ENCODE measurements at places on chromosomes 11 and 22.

- no peak for DNase-seq
These were observed 22.6 kb upstream of the ALDH3B2 start for GRCh38 chr11:67696998-67697397.

- peak; percentile 41 for DNase-seq
These were observed 55.7 kb downstream of the MYH9 start for GRCh38 chr22:36331912-36332622.

DNA sequence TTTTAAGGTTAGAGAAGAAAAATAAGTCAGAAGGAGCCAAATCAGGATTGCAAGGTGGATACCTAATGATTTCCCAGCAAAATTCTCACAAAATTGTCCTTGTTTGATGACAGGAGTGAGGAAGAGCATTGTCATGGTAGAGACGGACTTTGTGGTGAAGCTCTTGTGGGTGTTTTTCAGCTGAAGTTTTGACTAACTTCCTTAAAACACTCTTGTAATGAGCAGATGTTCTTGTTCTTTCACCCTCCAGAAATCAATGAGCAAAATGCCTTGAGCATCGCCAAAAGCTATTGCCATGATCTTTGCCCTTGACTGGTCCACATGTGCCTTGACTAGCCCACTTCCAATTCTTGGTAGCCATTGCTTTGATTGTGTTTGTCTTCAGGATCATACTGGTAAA lies 20.0 kb downstream of the CALCB start:
- no peak for DNase-seq

DNA sequence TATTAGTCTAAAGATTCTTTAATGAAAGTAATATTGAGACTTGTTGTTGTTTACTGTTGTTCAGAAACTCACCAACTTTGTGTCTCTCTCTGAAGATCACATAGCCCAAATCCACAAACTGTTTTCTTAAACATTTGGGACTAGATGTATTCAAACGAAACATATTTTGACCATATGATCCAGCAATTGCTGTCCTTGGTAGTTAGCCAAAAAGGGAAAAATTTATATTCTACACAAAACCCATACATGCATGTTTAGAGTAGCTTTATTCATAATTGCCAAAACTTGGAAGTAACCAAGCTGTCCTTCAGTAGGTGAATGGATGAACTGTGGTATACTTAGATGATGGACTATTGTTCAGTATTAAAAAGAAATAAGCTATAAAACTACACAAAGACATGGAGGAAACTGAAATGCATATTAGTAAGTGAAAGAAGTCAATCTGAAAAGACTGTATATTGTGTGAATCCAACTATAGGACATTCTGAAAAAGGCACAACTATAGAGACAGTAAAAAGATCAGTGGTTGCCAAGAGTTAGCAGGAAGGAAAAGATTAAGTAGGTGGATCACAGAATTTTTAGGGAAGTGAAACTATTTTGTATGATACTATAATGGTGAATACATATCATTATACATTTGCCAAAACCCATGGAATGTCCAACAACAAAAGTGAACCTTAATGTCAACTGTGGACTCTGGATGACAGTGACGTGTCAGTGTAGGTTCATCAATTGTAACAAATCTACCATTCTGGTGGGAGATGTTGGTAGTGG lies 442.9 kb downstream of the INSC start:
- DNase-seq: no peak

- DNase-seq: no peak
These were observed 21.5 kb downstream of the CASP4 start for GRCh38 chr11:104946907-104947306.

GRCh38 chr11:125365196-125365931 lies 130.7 kb downstream of the FEZ1 start:
- DNase-seq: no peak

DNA sequence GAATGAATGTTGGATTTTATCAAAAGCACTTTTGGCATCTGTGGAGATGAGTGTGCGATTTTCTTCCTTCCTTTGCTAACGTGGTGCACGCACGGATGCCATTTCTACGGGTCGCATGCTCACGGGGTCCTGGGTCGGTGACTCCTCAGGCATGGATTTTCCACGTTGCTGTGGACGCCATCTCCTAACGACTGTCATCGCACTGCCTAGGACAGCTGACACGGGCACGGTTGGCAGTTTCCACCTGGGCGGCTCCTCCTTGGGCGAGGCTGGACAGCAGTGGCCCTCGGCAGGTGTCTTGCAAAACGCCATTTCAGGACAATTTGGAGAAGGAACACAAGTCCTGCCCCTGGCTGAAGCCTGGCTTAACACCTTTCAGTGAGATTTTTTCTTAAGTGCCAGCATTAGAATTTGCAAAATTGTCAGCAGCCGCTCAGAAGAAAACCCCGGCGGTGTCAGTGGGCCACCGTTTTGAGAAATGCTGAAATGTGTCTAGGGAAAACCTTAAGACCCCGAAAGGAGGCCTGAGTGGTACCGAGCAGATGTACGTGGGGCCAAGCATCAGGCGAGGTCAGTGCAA lies 34.7 kb upstream of the TOLLIP start:
- DNase-seq: no peak

DNA sequence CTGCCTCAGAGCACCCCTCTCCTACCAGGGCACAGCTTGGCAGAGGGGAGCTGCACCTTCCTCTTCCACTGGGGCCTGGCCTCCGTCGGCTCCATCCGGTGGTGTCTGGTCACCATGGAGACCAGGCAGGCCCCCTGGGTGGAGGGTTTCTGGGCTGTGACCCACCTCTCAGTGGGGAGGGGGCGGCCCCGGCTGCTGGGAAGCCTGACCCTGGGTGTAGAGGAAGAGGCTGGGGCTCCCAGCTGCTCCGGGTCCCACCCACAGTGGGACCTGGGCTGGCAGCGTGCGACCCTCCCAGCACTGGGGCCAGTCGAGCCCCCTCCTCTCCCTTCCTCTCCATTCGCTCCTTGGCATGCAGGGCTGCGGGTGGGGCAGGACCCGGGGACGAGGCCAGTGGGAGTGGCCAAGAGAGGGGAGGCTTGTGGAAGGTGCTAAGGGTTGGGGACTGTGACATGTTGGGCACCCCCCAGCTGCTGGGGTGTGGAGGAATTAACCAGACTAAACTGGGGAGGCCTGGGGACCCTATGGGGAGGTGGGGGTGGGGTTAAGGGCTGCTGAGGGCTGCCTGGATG lies 46.8 kb downstream of the BRSK2 start:
- no peak for DNase-seq

DNA sequence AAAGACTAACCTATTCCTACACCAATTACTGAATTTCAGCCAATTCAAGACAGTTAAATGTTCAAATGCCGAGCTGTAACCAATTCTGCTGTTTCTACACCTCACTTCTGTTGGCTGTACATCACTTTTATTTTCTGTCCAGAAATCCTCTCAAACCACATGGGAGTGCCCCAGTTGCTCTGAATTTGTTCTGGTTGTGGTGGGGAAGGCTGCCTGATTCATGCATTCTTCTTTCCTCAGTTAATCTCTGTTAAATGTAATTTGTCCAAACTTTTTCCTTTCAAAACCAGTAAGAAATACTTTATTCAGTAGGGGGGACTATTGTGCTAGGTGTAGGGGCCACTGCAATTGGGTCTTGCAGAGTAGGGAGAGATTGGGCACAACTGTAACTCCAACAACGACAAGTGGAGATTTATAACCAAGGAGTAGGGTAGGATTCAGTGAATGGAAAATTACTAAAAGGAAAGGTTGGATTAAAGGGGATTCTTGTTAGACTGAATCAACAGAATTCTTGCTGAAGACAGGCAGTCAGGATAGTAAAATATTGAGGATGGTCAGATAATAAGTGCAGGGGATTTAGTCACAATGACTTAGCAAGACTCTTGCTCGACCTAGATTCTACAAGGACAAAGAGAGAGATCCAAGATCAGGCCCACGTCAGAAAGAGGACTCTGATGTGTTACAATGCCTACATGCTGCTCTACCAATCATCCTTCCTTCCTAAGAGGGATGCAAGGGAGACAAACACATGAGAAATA lies 593.5 kb upstream of the FAT3 start:
- DNase-seq: no peak

DNA sequence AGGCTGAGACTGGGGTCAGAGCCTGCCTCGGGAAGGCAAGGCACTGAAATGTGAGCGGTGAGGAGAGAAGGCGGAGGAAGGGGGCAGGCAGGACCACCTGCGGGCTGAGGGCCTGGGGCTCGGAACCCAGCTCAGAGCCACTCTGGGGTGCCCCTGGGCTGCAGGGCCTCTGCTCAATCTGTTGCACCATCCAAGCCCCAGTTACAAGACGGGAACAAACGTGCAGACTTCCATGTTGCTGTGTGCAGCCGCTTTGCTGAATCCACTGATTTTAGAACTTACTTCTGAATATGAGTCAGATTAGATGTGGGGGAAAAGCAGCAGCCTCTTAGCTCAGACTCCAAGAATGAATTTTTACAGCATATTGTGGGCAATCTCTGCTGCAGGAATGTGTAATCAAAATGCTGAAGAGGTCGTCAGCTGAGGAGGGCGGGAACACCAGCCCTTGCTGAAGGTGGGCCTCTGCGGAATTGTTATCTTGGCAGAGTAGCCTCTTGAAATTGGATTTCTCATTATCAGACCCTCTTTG lies 21.6 kb downstream of the PARVG start:
- DNase-seq: no peak
